Foreskin keratinocyte (primary cell): ENCODE measurements at places on chromosomes 4 and X. TPM values are rescaled to one million over a fixed set of nuclear protein-coding genes. Genes with fewer than 3 reads are reported as not detected.

- no peak for DNase-seq
Measured at GRCh38 chrX:21171181-21171580, 203.0 kb upstream of the CNKSR2 start.

GRCh38 chrX:149003863-149004660 is 501.0 kb downstream of the IDS start:
- DNase-seq = no peak

- no peak for DNase-seq
Measured at GRCh38 chrX:40144576-40144975, 46.8 kb upstream of the BCOR start.

- DNase-seq = no peak
Measured at GRCh38 chrX:118116713-118117550, at the start of gene KLHL13. TSS of gene KLHL13 (minus strand) at chrX:118116810. CDS start at chrX:118028473, 88,337 bp downstream.

DNA sequence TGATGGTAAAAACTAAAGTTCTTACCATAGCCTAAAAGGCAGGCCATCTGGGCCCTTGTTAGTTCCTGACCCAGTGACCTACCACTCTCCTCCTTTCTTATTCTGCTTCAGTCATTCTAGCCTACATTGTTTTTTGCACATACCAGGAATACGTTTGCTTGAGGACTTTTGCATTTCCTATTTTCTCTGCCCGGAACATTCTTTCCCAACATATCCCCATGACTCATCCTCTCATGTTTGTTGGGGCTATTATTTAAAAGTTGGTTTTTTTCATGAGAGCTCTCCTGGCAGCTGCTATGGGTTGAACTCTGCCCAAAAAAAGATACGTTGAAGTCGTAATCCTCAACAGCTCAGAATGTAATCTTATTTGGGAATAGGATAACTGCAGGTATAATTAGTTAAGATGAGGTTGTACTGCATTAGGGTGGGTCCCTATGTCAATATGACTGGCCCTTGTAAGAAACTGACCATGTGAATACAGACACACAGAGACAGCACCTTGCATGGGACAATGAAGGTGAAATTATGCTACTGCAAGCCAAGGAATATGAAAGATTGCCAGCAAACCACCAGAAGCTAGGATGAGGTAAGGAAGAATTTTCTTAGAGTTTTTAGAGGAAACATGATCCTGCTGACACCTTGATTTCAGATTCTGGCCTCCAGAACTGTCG is 138.3 kb upstream of the PDHA2 start:
- DNase-seq = no peak

MEPE gene
- not detected in 2 replicates for total RNA-seq

NELFA gene
- total RNA-seq = 22.9 and 25.5 TPM in 2 replicates
